ENCODE measurements at places on chromosomes 7 and 10.
A peak's percentile ranks its signal among the peaks of the same experiment; 100 is the strongest.

- DNase-seq, result no peak
Measured at GRCh38 chr10:119281581-119282071, 74.3 kb downstream of the GRK5 start.

GRCh38 chr10:114084215-114084614 lies 40.5 kb downstream of the ADRB1 start:
- DNase-seq, result no peak

GRCh38 chr7:48304641-48305040 lies 133.4 kb downstream of the ABCA13 start:
- no peak for DNase-seq

DNA sequence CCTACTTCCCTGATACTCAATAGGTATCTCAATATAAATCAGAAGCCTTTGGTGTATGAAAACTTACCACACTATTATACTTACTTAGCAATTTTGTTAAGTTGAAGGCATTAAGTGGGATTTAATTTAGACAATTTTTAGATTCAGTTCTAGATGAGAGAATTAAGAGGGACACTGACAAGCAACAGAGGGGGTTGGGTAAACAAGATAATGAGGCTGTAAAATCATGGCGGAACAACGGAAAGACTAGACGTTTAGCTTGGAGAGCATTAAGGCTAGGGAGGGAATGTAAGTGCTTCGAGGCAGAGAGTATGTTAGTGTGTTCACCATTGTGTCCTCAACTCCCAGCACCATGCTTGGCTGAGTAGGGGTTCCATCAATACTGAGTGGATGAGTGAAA lies 71.3 kb downstream of the DENND11 start:
- no peak for DNase-seq

- DNase-seq, result no peak
Measured at GRCh38 chr10:97575127-97575668, 2.6 kb downstream of the ANKRD2 start.

DNA sequence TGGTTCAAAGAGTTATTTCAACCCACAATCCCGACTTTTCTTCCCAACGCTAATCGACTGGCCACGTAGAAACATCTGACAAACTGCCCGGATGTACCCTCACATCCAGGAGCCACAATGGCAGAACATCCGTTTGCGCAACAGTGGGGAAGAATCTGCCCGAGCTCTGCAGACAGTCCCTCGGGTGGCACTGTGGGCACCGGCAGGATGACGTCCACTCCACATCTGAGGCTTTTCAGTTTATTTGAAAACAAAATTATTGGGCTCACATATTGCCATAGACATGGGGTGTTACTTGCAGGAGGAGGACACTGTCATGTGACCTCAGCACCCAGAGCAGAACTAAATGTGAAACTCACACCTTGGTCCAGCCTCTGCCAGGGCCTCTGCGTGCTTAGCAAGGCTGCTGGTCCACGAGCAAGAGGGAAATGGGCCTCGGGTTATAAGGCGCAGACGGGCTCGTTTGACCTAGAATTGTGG lies 84.1 kb downstream of the MKI67 start:
- no peak for DNase-seq

- peak; percentile 37 for DNase-seq
Measured at GRCh38 chr10:5958077-5958476, 19.3 kb downstream of the IL15RA start.

DNA sequence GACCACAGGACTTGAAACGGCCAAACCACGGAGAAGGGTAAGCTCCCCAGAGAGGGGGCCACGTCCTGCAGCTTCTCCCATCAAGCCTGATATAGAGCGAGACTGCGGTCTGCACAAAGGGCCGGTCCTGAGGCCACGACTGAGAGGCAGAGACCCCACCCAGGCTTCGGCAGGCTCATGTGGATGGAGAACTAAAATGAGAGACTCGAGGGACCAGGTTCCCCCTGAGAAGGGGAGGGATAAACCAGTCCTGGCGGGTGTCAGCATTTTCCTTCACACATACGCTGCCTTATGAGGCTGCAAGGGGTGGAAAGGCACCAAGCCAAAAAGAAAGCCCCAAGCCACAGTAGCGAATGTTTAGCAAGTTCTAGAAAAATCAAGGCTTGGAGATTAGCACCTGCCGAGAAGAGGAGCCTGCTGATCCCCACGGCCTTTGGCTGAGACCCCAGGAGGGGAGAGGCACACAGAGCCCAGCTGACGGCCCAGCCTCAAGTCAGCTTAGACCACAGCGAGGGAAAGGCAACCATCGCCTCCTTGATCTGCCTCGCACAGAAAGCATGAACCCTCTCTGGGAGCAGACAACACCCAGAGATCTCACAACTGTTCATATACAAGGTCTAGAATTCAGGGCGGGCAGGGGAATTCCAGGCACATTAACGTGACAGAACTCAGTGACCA lies 92.6 kb upstream of the RNF32 start:
- DNase-seq, result no peak

- no peak for DNase-seq
Measured at GRCh38 chr7:50851891-50852290, 69.2 kb upstream of the GRB10 start.

GRCh38 chr7:32515890-32516550 lies 20.7 kb downstream of the AVL9 start:
- DNase-seq, result no peak

DNA sequence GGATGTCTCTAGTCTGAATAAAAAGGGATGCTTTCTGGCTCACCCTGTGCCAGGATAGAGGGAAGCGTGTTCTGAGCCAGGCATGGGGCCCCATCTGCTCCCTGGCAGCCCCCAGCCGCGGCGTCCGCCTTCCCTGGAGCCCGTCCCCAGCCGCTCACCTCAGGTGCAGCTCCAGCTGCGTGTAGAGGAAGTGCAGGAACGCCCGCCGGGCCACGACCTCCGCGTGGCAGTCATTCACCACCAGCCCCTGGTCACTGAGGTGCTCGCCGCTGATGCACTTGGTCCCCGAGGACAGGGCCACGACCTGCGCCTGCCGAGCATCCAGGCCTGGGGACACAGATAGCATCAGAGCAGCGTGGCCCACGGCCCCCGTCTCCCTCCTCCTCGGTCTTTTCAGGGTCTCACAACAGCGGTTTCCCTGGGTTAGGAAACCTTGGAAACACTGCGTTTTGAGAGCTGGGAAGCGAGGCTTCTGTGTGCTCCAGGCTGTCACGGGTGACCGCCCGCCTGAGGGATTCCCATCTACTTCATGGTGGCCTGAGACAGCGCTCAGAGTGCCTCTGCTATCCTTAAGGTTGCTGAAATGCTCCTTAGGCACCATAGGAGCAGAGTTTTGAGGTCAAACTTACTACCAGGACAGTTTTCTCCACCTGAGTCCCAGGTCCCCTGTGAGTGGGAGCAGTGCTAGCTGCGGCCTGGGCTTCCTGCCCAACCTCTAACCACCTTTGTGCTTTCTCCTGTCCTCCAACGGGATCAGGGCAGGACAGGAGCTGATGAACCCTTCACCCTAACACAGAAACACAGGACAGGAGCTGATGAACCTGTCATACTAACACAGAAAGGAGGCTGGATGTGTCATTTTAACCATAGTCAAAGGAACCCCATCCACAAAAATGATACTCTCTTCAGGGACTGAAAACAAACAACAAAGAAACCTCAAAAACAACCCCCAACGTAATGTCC lies 186.1 kb downstream of the WDR37 start:
- DNase-seq, result no peak

- DNase-seq, result no peak
Measured at GRCh38 chr10:3757638-3758490, 27.1 kb downstream of the KLF6 start.

DNA sequence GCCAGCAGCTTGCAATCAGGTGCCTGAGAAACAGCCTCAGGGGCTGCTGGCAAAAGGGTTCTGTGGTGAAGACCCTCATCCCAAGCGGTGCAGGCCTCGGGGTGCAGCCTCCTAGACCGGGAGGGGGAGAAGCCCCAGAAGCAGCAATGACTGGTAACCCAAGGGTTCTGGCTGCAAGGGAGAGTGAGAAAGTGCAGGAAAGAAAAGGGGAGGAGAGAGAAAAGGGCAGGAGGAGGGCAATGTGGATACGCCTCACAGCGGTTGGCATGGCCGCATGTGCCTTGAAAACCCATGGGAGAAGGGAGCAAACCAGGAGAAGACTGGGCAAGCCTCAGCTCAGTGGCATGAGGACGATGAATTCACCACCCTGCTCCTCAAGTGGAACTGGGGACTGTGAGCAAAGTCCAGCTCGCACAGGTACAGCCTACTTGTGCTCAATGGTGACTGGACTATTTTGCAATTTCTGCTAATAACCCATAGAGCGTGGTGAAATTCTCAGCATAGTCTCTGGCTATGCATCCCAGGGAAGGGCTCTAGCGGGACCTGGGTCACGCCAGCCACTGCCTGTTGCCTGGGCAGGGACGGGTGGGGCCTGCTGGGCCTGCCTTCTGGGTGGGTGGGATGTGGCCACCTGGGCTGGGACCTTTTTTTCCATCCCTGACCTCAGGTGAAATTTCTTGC lies 6.2 kb downstream of the CLRN3 start:
- no peak for DNase-seq

GRCh38 chr7:144812379-144813283 lies 23.2 kb downstream of the TPK1 start:
- no peak for DNase-seq

DNA sequence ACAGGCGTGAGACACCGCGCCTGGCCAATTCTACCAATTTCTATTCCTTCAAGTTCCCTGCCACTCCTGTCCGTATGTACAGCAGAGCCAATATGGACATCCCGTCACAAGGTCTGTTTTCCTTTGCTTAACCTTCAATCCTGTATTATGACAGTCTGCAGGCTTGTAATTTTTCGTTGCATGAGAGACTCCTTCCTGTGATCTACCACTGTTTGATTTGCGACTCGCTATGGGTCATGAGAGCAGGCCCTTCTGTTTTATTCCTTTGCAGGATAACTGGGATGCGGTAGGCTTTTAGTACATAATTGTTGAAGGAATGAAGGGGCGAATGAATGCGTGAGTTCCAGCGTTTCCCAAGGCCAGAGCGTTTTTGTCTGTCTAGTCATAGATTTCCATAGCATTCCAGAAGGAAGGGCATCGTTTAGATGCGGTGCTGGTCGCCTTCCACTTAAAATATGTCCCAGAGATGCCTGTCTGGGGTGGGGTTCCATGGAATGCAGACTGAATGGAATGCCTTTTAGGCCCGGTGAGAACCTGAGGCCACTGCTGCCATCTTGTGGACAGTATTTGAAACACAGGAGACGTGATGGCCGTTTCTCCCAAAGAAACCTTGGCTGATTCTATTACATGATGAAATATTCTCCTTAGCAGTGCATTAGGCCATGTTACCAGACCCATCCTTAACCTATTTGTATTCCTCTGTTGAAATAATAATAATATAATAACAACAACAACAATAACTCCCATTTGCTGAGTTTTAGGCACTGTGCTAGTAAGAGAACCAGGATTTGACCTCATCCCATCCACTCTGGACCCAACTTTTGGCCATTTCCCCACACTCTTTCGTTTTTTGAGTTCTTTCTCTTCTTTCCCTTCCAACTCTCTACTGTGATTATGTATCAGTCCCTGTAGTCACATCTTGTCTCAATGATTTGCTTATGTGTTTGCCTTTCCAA lies 193.2 kb downstream of the MYOF start:
- peak; percentile 89 for DNase-seq

DNA sequence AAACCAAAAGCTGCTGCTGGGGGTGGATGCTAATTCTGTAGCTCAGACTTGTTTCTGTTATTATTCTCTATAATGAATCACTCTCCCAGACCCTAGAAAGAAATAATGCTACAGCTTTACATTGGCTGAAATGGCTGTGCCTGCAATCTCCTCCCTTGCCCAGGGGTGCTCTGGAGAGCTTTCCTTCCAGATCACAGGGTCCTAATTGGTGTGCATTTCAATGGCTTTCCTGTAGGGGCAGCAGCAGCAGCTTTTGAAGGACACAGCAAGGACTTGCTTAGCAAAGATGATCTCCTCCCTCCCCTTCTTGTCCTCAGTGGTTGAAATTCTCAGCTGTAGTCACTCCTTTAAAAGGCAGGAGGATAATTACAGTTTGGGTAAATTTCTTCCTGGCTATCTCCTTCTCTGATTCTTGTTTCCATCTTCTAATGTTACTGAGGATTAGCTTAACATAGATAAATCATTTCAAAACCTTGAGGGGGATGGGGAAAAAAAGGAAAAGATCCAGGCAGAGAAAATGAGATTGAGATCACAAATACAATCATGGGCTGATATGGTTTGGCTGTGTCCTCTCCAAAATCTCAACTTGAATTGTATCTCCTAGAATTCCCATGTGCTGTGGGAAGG lies 120.2 kb upstream of the CTTNBP2 start:
- no peak for DNase-seq

GRCh38 chr7:151235091-151235787 lies 3.0 kb downstream of the CHPF2 start:
- no peak for DNase-seq

DNA sequence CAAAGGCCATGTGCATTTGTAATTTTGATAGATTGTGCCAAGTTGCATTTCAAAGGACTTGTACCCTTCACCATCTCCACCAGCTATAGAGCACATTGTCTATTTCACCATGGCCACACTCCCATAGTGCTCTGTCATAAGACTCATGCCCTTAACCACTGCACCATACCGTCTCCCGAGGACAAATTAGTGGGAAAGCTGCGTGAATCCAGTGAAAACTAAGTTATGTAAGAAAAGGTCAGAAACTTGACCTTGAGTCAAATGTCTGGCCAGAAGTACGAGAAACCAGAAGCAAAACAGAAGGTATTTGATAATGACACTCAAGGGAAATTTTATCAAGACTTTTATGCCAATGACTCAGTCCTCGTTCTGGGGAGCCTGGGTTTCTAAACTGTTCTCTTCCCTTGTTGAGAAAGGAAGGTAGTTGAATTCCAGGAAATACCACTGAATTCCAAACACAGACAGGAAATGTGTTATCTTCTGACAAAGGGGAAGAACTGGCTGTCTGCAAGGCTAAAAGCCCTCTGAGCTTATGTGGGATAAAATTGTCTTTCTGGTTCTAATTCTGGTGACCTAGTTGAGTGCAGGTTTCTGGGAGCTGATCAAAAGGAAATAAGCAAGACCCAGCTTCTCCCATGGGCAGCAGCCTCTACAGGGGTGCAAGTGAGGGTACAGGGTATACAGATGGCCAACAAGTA lies 49.7 kb downstream of the CDK1 start:
- no peak for DNase-seq

- DNase-seq, result no peak
Measured at GRCh38 chr7:124077546-124077945, 44.7 kb upstream of the TMEM229A start.

DNA sequence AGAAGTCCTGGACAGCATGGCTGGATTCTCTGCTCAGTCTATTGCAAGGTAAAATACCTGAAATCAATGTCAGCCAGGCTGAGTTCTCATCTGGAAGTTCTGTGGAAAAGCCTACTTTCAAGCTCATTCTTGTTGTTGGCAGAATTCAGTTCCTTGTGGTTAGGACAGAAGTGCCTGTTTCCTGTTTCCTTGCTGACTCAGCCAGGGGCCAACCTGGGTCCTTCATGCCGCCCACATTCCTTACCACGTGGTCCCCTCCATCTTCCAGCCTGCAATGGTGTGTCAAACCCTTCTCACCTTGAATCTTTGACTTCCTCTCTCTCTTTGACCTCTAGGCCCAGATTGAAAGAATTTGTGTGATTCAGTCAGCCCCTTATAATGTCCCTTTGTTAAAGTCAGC lies 197.1 kb upstream of the STK17A start:
- no peak for DNase-seq

Measured in AG04449 (cell line).